ENCODE measurements at places on chromosomes 12 and 14. TPM values are rescaled to one million over a fixed set of nuclear protein-coding genes. Genes with fewer than 3 reads are reported as not detected.

The NXPH4 gene
- total RNA-seq = 4.6 TPM

The SLC16A7 gene
- 50.4 TPM for total RNA-seq

- no peak for DNase-seq
These were observed 319.8 kb downstream of the CEP128 start for GRCh38 chr14:80621701-80622100.

DNA sequence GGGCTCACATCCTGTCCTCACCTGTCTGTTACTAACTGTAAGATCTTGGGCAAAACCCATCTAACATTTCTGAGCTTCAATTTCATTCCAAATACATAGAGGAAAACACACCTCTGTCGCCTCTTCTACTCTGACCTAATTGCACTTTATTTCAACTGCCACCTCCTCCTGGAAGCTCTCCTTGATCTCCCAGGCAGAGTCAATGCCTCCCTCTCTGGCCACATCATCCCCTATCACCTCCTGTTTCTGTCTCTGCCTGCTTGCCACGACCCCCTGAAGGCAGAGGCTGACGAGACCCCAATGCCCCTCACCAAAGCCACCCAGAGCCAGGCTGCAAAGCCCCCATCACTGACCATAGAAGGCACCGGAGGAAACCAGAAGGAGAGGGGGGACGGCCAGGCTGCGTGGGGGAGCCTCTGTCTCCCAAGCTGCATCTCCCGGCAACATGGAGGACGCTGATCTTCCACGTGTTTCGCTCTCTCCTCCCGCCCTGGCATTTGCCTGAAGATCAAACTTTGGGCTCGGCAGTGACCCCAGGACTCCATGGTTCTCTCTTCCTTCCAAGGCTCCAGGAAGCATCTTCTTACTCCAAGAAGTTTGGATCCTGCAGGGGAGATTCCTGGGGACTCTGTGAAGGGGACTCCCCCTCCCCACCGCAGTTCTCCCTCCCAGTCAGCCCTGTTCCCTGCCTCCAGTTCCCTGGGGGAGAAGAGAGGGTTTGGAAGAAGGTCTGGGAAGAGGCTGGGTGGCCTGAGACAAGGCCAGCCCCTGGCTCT, 50.1 kb upstream of the BCL11B start:
- DNase-seq = no peak

GRCh38 chr12:12741660-12742059, 24.5 kb downstream of the CDKN1B start:
- DNase-seq = no peak

GRCh38 chr12:22598763-22599161, 26.2 kb upstream of the ETNK1 start:
- no peak for DNase-seq

GRCh38 chr12:105273601-105274000, 37.6 kb upstream of the APPL2 start:
- DNase-seq = no peak

- DNase-seq = no peak
These were observed 213.4 kb downstream of the EGLN3 start for GRCh38 chr14:33737446-33737845.

The HNF1A gene
- 11.9 TPM for total RNA-seq

The CNTN1 gene
- 1.3 TPM for total RNA-seq

GRCh38 chr12:57109207-57110103, 1.7 kb downstream of the STAT6 start:
- DNase-seq = no peak

DNA sequence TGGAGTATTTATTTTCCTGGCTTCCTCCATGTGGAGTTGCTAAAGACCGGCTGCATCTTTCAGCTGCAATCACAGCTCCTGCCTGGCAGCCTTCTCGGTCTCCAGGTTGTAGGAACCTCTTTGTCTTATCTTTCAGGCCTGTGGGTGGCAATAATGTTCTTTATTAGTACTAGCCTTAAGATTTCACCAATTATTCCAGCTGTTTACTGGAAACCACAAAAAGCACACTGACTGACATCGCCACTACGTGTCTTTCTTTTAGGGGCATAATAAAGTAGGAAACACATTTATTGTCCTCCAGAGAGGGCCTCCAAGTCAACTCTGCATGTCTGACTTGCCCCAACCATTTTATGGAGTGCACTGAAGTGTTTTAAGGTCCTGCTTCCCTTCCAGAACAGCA, 1116.5 kb upstream of the TMEM132C start:
- DNase-seq = no peak

GRCh38 chr12:99287136-99287535, 360.4 kb upstream of the GARIN6 start:
- DNase-seq = no peak

The TMEM179 gene
- 2.6 TPM for total RNA-seq

DNA sequence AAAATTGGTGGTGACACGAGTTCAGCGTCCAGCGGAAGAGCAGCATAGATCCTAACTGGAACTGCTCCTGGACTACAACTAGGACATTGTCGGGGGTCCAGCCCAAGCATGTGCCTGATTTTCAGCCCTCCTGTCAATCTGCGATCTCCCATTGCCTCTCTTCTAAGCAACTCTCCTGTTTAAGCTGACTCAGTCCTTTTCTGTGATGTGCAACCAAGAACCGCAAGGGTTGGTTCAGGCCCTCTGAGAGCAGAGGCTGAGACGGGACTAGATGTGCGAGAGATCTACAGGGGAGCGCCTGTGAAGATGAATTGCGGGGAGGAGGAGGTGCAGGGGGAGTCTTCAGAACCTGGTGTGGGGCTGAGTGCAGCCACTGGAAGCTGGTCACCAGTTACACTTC, 3.7 kb upstream of the PAPLN start:
- no peak for DNase-seq

The SLC7A8 gene
- 18.2 TPM for total RNA-seq

The SLC15A5 gene
- total RNA-seq = not detected

- no peak for DNase-seq
These were observed 21.9 kb upstream of the EEA1 start for GRCh38 chr12:92951006-92951405.

DNA sequence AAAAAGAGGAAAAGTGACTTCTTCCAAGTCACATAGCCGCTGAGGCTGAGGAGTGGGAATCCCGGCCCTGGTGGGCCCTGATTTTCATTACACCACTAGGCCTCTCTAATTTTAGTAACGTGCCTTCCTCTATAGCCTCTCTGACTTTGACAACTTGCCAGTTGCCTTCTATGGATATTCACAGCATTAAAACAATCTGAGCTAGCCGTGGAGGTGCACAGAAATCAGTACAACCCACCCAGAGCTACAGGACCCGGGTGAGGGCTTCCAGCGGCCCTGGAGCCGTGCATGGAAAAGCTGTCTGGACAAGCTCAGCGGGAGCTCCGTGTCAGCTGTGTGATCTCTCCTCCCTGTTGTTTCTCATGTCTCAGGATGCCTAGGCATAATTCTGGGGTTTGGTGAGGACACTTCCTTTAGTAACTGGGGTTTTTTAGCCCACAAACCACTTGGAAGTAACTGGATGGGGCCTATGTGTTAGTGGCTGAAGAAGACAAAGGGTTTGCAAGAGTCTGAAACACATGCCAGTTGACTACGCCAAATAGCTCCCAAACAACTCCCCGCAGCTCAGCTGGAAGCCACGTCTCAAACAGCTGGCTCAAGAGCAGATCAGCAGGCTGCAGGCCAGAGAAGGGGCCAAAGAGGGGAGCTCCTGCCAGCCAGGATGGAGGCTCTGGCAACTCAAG, 53.0 kb downstream of the SSH1 start:
- no peak for DNase-seq

DNA sequence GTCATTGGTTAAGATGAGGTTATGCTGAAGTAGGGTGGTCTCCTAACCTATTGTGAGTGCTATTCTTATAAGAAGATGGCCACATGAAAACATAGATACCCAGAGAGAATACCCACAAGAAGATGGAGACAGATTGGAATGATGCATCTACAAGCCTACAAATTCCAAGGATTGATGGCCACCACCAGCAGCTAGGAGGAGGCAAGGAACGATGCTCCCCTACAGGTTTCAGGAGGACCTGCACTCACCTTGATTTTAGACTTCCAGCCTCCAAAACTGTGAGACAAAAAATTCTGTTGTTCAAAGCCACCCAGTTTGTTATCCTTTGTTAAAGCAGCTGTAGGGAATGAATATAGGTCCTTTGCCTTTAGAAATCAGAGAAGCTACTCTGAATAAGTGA, 227.4 kb downstream of the NEDD1 start:
- no peak for DNase-seq

DNA sequence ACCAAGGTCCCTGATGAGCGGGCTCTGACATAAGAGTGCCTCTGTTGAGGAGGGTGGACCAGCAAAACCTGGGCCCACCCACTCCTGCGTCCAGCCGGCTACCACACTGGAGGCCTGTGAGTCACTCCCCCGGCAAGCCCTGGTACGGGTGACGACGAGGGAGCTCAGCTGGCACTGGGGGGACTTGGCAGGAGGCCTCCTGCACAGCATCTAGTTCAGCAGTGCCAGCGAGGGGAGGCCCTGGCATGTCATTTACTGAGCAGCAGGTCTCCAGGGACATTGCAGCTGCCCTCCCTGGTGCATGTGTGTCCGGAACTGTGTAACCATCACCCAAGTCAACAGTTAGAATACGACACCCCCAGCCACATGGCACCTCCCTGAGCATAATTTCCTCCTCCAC, 24.4 kb downstream of the CD9 start:
- DNase-seq = no peak

The PSMD9 gene
- total RNA-seq = 42.3 TPM

- no peak for DNase-seq
These were observed at the start of gene CLEC6A for GRCh38 chr12:8455727-8456360. CLEC6A (plus strand) TSS chr12:8455962; CDS start chr12:8456112, 150 bp downstream.

The MORN3 gene
- total RNA-seq = not detected

- no peak for DNase-seq
These were observed 15.3 kb downstream of the PPP1R13B start for GRCh38 chr14:103832046-103832445.

DNA sequence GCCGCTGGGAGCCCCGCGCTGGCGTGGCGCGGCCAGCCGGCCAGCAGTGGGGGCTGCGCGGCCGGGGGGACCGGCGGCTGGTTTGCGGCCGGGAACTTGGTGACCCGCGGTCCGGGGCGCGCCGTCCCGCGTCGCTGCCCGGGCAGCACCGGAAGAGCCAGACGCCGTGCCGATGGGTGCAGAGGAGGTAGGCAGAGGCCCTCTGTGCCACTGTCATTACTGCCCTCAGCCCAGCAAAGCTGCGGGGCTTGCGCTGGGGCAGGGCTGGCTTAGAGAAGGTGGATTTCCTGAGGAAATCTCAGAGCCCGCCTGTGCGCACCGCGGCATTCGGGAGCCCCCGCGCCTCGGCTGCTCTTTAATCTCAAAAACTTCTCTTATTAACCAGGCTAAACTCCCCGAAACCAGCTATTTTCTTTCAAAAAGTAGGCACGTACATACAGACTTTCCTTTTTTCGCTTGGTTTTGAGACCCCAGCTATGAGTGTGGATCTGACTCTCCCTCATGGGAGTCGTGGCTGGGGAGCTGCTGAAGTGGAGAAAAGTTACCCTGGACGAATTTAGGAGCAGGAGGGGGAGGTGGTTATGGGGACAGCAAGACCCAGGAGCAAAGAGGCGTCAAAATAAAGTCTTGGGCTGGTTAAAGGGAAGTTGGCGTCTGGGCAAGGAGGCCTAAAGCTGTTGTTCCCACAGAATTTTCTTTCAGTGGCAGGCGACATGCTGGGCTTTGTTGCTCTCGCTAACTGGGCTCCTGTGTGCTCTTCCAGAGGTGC, 802 bp downstream of the SUSD6 start:
- peak; percentile 37 for DNase-seq

The TAS2R8 gene
- total RNA-seq = not detected

DNA sequence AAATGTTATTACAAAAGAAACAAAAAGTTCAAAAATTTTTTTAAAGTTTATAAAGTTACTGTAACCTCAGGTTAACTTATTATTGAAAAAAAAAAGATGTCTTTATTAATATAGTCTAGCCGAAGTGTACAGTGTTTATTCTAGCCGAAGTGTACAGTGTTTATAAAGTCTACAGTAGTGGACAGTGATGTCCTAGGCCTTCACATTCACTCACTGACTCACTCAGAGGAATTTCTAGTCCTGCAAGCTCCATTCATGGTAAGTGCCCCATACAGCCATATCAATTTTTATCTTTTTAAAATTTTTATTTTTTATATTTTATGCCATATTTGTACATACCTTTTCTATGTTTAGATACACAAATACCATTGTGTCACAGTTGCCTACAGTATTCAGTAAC, 10.4 kb downstream of the ATG2B start:
- DNase-seq = no peak

GRCh38 chr14:103463149-103463548, 59.5 kb downstream of the CKB start:
- DNase-seq = no peak

The CPNE6 gene
- total RNA-seq = not detected

The SALL2 gene
- 7.8 TPM for total RNA-seq

DNA sequence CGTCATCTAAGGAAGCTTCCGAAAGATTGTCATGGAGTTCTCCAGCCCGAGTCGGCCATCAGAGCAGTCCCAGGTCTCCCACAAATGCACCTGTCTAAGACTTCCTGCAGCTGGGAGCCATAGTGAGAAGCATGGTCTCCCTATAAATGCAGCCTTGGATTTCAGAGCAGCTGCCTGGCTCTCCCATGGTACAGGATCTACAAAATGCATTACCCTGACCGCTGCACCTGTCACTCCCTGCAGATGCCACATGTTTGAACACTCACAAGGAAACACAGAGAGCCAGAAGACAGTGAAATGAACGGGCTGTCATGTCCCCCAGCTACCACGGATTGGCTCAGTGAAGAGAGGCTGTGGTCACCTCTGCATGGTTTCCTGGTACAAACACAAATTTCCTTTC, 702.7 kb downstream of the MED13L start:
- DNase-seq = no peak

DNA sequence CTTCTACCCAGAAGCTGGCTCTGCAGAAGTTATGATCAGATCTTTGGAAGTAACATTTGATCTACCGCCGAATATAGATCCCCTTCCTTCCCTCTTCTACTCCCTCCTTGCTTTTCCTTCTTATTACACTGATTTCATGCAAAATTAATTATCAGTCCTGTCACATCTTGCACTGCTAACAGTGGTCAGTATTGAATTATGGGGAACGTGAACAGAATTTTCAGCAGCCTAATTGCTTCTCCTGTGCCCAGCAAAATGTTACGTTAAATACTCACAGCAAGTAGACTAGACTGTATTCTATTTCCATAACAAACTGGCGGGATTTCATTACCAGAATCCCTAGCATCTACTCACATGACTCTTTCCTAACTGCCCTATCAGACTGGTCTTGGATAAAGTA, 596.9 kb downstream of the DIO2 start:
- no peak for DNase-seq

The CRACR2A gene
- total RNA-seq = 13.8 TPM

The KLHDC2 gene
- 38.6 TPM for total RNA-seq

DNA sequence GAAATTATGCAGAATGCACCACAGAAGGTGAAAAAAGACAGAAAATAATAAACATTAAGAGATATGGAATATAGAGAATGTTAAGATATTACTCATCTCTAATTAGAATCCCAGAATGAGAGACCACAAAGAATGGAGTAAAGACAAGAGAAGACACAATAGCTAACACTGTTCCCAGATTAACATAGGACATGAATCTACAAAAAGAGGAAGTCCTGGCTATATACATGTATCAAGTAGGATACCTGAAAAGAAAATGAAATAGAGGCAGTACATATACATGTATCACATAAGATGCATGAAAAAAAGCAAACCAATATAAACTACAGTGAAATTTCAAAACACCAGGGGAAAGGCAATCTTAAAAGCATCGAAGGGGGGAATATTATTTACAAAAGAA, 5.6 kb upstream of the EPS8 start:
- DNase-seq = no peak

All from body of pancreas (tissue), 4 donors.